ENCODE measurements at places on chromosomes 12 and 14. TPM values are rescaled to one million over a fixed set of nuclear protein-coding genes. Genes with fewer than 3 reads are reported as not detected.

ADAMTS20 gene
- total RNA-seq: 2.1 TPM

FGF6 gene
- not detected for total RNA-seq

LMNTD1 gene
- total RNA-seq: not detected

DNA sequence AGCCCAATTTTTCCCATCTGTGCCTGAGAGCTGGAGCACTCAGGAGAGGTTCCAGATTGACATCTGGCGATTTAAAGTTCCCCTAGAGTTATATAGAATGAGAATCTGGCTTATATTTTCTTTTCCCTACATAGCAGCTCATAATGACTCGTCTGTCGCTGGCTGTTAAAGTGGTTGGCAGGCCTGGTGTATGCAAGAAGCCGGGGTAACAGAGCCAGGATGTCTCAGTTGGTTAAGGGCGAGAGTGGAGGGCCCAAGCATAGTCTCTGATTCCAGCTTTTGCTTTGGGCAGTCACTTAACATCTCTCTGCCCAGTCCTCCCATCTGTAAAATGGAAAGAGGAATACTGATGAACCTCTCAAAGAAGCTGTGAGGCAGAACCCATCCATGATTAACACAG is 751.6 kb downstream of the NOVA1 start:
- no peak for DNase-seq
- no peak overlapping the region for H3K4me3 ChIP-seq
- H3K27me3 ChIP-seq: no peaks in the 10 kb centered on the region
- H3K36me3 ChIP-seq: no peaks in the 10 kb centered on the region

GRCh38 chr12:72075891-72076557 is 137.4 kb downstream of the TPH2 start:
- H3K4me1 ChIP-seq: no peaks in the 10 kb centered on the region
- no peak overlapping the region for H3K27ac ChIP-seq
- no peaks in the 10 kb centered on the region for H3K27me3 ChIP-seq
- peak; percentile 44 for DNase-seq

DNA sequence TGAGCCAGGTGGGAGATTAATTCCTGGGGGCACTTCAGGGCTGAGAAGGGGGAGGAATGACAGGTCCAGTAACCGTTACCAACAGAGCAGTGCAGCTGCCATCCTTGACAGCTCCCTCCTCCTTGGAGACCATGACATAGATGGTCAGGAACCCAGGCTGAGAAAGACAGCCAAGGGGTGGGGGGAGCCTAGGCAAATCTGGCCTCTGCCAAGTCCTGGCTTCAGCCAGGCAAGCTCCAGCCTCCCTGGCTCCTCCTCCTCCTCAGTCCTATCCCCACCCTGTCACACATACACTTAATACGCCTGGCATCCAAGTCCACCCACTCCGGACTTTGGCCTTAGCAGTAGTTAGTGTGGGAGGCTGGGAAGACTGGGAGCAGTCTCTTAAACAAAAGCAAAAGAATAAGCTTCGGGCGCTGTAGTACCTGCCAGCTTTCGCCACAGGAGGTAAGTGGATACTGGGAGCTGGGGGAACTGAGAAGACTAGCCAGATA is at the start of gene RDH5:
Gene RDH5, plus strand, starts transcription at position 323 of the 494 bp plus-strand sequence. CDS start 792 bp downstream, outside the sequence.
- H3K27ac ChIP-seq: no peak within 1 kb of the TSS
- DNase-seq: no peak
- H3K27me3 ChIP-seq: no peaks in the 10 kb centered on the region
- peaks cover 21% of the 10 kb centered on the region for H3K36me3 ChIP-seq

DNA sequence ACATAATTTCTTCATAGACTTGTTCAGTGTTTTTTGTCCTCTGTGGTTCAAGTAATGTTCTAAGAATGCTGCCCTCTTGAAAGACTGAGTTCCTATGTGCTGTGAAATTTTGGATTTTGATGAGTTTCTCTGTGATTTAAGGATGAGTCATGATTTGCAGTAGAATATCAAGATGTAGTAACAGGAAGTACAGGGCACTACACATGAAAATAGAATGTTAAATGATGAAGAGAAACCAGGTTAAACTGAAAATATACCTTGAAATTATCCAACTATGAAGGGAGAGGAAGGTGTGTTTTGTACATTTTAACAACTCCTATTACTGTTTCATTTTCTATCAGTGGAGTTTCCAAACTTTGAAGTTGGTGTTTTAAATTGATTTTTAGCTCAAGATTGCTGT is 4.8 kb downstream of the ELK3 start:
- H3K27me3 ChIP-seq: no peaks in the 10 kb centered on the region
- H3K36me3 ChIP-seq: no peaks in the 10 kb centered on the region
- no peak overlapping the region for H3K27ac ChIP-seq
- no peak overlapping the region for H3K4me3 ChIP-seq
- H3K4me1 ChIP-seq: no peaks in the 10 kb centered on the region

KCNC2 gene
- not detected for total RNA-seq

DNA sequence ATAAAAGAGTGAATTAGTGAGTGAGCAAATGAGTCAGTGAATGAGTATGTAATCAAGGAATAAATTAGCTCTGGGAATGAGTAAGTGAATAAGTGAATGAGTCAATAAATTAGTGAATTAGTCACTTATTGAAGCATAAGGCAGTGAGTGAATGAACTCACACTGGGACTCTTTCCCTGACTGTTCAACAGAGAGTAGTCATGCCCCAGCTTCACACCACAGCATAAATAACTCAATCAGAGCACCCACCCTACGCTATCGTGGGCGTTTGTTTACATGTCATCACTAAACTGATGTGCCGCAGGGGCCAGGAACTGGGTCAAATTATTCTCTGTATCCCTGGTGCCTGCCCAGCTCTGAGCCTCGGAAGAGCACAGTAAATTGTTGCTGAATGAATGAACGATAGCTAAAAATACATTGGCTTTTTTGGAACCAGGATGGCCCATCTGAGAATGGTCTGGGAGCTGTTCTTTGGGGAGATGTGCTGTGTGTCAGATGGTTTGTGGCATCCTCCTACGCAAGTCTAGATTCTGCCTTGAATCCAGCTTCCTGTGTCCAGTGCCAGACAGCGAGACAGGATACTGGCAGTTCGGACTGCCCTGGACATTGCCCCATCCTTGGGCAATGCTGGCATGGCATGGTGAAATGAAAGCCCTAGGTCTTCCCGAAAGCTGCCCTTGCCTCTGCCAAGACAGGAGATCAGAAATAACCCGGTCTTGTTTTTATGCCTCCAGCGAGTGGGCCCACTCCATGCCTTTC is 98.0 kb upstream of the RTL1 start:
- H3K36me3 ChIP-seq: no peaks in the 10 kb centered on the region
- DNase-seq: no peak
- no peak overlapping the region for H3K4me3 ChIP-seq
- H3K27ac ChIP-seq: no peak overlapping the region
- no peaks in the 10 kb centered on the region for H3K4me1 ChIP-seq

TPH2 gene
- total RNA-seq: 0.66 TPM

PTMS gene
- 422 TPM for total RNA-seq

GRCh38 chr12:120834489-120835303 is 69.5 kb downstream of the SPPL3 start:
- H3K27ac ChIP-seq: no peak overlapping the region
- H3K27me3 ChIP-seq: no peaks in the 10 kb centered on the region
- no peaks in the 10 kb centered on the region for H3K36me3 ChIP-seq
- no peak overlapping the region for H3K4me3 ChIP-seq
- DNase-seq: no peak

DNA sequence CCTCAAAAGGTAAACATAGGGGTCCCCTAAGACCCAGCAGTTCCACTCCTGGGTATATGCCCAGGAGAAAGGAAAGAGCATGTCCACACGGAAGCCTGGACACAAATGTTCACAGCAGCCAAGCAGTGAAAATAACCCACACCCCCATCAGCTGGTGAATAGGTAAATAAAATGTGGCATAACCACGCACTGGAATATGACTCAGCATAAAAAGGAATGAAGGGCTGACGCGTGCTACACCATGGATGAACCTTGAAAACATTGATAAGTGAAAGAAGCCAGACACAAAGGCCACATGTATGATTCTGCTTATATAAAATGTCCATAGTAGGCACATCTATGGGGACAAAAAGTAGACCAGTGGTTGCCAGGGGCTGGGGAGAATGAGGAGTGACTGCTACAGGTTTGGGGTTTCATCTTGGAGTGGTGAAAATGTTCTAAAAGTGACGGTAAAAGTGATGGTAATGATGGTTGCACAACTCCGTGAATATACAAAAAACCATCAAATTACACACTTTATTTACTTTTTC is 3.8 kb upstream of the SCARB1 start:
- H3K36me3 ChIP-seq: no peaks in the 10 kb centered on the region
- H3K4me3 ChIP-seq: no peak overlapping the region
- H3K27me3 ChIP-seq: no peaks in the 10 kb centered on the region

GRCh38 chr14:89107626-89108025 is 283.2 kb downstream of the TTC8 start:
- H3K36me3 ChIP-seq: peaks cover 8% of the 10 kb centered on the region
- H3K27me3 ChIP-seq: no peaks in the 10 kb centered on the region
- no peaks in the 10 kb centered on the region for H3K4me1 ChIP-seq
- DNase-seq: no peak

DNA sequence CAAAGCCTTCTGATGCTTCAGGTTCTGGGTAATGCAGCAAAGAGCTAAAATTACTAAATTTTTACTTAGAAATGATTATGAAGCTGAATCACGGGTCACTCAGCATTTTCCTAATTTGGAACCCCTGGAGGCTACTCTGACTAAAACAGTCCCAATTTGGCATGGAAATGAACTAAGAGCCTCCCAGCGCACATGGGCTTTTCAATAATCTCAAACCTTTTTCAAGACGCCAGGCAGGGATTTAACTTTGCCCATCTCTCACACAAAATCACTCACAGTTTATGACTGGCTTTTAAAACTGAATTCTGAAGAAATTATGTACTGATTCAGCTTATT is 68.3 kb downstream of the LLPH start:
- H3K27ac ChIP-seq: no peak overlapping the region
- peaks cover 5% of the 10 kb centered on the region for H3K4me1 ChIP-seq
- DNase-seq: no peak
- H3K36me3 ChIP-seq: no peaks in the 10 kb centered on the region
- H3K27me3 ChIP-seq: no peaks in the 10 kb centered on the region

GRCh38 chr14:66099451-66099850 is 386.7 kb upstream of the CCDC196 start:
- no peaks in the 10 kb centered on the region for H3K27me3 ChIP-seq
- H3K27ac ChIP-seq: no peak overlapping the region
- peaks cover 3% of the 10 kb centered on the region for H3K4me1 ChIP-seq
- no peak for DNase-seq

LIN7A gene
- total RNA-seq: 18.4 TPM

- DNase-seq: no peak
- peaks cover 39% of the 10 kb centered on the region for H3K36me3 ChIP-seq
- no peaks in the 10 kb centered on the region for H3K4me1 ChIP-seq
- no peak overlapping the region for H3K27ac ChIP-seq
- H3K4me3 ChIP-seq: no peak overlapping the region
These were observed 39.8 kb downstream of the ERC1 start for GRCh38 chr12:1030779-1031178.

DTX1 gene
- total RNA-seq: 3.0 TPM

BDKRB1 gene
- not detected for total RNA-seq

FOXG1 gene
- total RNA-seq: 0.07 TPM

DNA sequence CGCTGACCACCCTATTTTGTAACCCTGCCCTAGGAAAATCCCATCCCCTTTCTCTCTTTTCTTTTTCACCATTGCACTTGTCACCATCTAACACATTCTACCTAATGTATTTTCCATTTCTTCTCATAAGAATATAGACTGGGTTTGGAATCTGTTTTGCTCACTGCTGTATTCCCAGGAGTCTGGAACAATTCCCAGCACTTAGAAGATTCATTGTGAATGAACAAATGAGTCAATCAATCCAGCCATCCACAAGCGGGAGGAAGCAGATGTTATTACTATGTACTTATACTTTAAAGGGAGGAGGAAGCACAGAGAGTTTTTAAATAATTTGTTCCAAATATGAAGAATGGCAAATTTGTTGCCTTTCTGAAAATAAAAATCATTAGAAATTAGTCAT is 142.1 kb downstream of the KIF21A start:
- H3K27ac ChIP-seq: no peak overlapping the region
- H3K27me3 ChIP-seq: no peaks in the 10 kb centered on the region
- H3K4me1 ChIP-seq: no peaks in the 10 kb centered on the region
- H3K36me3 ChIP-seq: peaks cover 17% of the 10 kb centered on the region

DNA sequence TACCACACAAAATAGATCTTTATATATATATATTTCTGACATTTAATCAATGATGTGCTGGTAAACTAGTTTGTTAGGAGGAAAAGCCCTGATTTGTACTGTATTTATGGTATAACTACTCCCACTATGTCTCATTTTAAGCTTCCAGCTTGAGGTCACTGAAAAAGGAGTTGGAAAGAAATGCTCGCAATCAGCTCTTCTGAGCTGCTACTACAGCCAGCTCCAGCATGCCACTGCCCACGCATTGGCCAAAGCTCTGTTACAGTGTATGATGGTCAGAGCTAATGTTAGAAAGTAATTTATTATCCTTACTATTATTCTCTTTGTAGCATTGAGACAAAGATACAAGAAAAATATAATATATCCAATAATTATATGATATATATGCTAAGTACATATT is 55.0 kb upstream of the PCED1B start:
- H3K36me3 ChIP-seq: no peaks in the 10 kb centered on the region
- no peaks in the 10 kb centered on the region for H3K4me1 ChIP-seq
- H3K27ac ChIP-seq: no peak overlapping the region
- H3K27me3 ChIP-seq: no peaks in the 10 kb centered on the region

- no peak overlapping the region for H3K27ac ChIP-seq
- no peaks in the 10 kb centered on the region for H3K36me3 ChIP-seq
- H3K27me3 ChIP-seq: no peaks in the 10 kb centered on the region
- H3K4me3 ChIP-seq: no peak overlapping the region
These were observed 118.8 kb downstream of the TPH2 start for GRCh38 chr12:72057330-72057914.

DNA sequence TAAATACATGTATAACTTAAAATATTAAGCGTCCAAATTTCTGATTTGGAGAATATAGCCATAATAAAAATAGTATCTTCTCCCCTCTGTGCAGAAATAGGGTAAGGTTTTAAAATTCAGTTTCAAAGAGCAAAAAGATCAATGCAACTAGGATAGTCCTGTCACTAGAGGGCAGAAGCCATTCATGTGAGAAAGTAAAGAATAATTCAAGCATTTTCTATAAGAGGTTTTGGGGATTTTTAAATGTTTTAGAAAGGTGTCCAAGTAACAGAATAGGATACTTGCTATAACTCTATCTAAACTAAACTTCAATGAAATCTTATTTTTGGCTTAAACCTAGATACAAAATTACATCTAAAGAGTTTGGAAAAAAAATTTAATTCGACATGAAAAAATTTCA is 50.3 kb downstream of the ADAMTS20 start:
- no peaks in the 10 kb centered on the region for H3K27me3 ChIP-seq
- no peaks in the 10 kb centered on the region for H3K4me1 ChIP-seq
- peaks cover 6% of the 10 kb centered on the region for H3K36me3 ChIP-seq

GRCh38 chr14:74835645-74836250 is 40.2 kb downstream of the PROX2 start:
- peaks cover 13% of the 10 kb centered on the region for H3K36me3 ChIP-seq
- no peak for DNase-seq
- no peaks in the 10 kb centered on the region for H3K4me1 ChIP-seq
- no peaks in the 10 kb centered on the region for H3K27me3 ChIP-seq
- no peak overlapping the region for H3K4me3 ChIP-seq

FGD6 gene
- total RNA-seq: 39.5 TPM

GRCh38 chr12:94649349-94650142 is 811 bp downstream of the TMCC3 start:
- no peaks in the 10 kb centered on the region for H3K36me3 ChIP-seq
- H3K27ac ChIP-seq: no peak overlapping the region
- H3K27me3 ChIP-seq: peaks cover 9% of the 10 kb centered on the region
- H3K4me1 ChIP-seq: no peaks in the 10 kb centered on the region
- peak; percentile 55 for DNase-seq

- H3K27ac ChIP-seq: no peak overlapping the region
- no peak overlapping the region for H3K4me3 ChIP-seq
- no peak for DNase-seq
- H3K27me3 ChIP-seq: no peaks in the 10 kb centered on the region
These were observed 23.7 kb upstream of the TMCC3 start for GRCh38 chr12:94674051-94674451.

KRT5 gene
- total RNA-seq: not detected
